Thymus (tissue), 14 donors: ENCODE measurements at places on chromosomes 16 and 17. TPM values are rescaled to one million over a fixed set of nuclear protein-coding genes. Genes with fewer than 3 reads are reported as not detected.

DNA sequence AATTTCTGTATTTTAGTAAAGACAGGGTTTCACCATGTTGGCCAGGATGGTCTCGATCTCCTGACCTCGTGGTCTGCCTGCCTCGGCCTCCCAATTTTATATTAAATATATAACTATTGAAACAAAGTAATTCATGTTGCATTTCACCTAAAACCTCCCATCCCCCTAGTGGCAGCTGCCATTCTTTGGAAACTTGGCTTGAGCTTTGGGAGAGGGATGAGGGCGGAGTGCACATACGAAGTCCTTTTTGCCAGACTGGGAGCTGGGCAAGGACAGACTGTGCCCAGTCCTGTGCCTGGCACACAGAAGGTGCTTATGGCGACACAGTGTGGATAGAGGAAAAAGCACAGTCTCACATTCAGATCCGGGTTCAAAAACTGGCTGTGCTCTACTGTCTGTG, 83.8 kb downstream of the NETO2 start:
- DNase-seq = no peak

- no peak for DNase-seq
Observed at GRCh38 chr16:81376880-81377279, 62.1 kb downstream of the GAN start.

Gene YBX2
- total RNA-seq = 0.66 TPM

Gene RUSF1
- total RNA-seq = 20.8 TPM

Gene PIMREG
- 15.1 TPM for total RNA-seq

Gene CLEC19A
- total RNA-seq = 0.05 TPM

GRCh38 chr17:47982645-47983390, 11.9 kb downstream of the CDK5RAP3 start:
- no peak for DNase-seq

Gene UNC45B
- 0.76 TPM for total RNA-seq

Gene CIITA
- 16.7 TPM for total RNA-seq

DNA sequence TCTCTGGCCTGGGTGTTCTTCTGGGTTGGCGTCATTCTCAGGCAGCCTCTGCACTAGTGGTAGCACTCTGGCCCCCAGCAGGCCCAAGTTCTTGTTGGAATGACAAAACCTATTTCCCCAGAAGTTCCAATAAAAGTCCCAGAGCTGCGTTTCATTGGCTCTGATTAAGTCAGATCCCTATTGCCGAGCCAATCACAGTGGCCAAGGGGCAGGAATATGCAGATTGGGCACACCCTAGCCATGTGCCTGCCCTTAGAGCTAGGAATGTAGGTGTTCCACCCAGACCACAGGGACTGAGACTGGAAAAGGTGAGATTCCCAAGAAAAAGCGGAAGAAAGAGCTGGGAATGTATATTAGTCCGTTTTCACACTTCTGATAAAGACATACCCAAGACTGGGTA, 44.9 kb upstream of the POLR3E start:
- DNase-seq = no peak

- DNase-seq = no peak
Observed at GRCh38 chr16:17002565-17002964, 468.2 kb downstream of the XYLT1 start.

DNA sequence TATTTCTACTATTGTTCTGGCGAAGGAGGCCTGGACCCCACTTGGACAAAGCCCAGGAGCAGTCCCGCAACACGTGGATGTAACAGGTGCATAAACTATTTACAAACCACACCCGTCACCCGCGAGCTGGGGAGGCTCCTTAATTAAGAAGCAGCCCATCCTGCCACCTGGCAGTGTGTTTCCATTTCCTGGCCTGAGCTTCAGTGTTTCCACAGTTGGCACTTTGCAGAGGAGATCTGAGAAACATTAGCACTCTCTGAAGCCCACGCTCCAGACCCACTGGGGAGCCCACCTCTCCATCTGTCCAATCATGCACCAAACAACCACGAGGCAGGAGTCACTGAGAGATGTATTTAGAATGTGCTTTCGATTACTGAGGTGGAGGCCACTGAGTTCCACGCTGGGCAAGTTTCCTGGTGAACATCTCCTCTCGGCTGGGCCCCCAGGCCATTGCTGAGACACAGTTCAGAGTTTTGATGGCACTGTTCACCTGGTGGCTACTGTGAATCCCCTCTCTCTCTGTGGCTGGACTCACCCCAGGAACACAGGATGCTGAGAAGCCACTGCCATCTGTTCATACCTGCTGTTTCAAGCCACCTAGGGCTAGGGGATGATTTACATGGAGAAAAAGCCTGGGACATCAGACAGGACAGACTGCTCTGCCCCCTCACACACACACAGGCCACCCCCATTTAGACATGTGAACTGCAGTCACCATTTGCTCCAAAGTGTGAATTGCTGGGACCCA, 129.1 kb downstream of the AIPL1 start:
- DNase-seq = no peak

- DNase-seq = no peak
Observed at GRCh38 chr17:67417507-67417906, 40.4 kb downstream of the PITPNC1 start.
